NCI-H345 (cell line): ENCODE measurements at places on chromosomes 1 and 21.

DNA sequence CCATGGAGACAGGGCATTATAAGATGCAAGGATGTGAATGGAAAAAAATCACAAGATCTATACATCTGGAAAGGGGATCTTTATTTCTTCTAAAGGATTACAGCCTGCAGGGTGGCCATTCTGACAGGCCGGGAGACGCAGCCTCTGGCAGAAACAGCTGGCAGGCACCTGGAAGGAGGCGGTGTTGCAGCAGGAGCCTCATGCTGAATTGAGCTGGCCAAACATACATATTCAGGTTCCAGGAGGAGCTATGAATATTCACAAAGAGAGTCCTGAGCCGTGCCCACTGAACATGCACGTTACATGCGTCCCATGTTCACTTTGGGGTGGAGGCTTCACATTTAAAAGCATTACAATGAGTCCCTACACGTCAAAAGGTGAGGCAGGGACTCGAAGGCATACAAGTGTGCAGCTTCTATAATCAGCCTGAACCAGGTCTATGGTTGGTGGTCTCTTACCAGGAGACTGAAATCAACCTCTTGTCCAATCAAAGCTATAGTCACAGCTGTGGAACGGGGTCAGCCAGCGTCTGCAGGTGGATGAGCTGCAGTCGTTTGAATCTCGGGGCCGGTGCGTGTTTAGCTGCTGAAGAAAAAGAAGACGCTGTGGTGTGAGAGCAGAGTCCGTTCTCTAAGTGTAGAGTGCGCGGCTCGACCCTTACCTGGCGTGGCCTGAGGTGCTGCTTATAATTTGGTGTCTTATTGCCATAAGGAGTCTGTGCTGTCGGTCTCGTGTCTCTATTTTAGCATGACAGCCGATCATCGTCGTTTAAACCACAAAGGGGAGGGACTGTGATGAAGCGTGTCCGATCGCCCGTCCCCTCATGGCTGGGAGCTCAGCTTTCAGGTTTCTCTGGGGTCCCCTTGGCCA, 183.0 kb downstream of the ETS2 start:
- DNase-seq: peak; percentile 75

DNA sequence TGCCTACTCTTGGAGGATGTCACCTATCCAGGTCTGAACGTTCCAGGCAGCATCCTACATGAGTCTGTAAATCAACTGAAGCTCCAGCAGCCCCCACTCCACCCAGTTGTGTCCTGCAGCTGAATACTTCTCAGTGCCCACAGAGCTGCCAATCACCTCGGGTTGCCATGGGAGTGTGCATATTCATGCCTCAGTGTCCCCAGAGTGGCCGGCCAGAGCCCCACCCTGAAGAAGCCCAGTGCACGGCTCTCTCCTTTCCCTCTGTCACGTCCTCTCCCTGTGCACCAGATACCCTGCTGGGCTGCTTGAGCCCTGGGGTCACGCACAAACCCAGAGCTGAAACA, 16.1 kb upstream of the GSTM4 start:
- DNase-seq: no peak

DNA sequence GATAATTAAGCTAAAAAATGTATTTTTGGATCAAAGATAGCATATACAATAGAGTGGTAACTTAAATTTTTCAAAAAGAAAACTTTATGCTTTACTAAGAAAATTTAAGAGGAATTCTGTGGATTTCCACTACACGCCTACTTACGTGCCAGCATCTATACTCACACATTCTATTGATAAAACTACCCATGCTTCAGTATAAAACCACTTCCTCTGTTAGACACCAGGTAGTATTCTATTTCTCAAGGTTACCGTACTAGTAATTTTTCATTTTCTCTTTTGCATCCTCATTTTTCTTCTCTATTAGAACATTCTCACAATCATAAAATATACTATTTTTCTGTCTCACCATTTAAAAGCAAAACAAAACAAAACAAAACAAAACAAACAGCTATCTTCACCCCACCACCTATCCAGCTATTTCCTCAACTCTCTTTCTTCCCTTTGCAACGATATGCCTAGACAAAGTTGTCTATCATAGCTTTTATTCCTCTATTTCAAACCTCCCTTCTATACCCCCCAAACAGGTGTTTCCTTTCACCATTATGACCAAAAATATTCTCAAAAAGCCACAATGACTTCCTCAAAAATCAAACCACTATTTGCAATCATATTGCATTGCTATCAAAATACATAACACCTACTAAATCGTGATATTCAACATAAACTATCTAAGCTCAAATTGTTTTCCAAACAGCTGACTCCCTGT, 1652.0 kb downstream of the MRPL39 start:
- no peak for DNase-seq

DNA sequence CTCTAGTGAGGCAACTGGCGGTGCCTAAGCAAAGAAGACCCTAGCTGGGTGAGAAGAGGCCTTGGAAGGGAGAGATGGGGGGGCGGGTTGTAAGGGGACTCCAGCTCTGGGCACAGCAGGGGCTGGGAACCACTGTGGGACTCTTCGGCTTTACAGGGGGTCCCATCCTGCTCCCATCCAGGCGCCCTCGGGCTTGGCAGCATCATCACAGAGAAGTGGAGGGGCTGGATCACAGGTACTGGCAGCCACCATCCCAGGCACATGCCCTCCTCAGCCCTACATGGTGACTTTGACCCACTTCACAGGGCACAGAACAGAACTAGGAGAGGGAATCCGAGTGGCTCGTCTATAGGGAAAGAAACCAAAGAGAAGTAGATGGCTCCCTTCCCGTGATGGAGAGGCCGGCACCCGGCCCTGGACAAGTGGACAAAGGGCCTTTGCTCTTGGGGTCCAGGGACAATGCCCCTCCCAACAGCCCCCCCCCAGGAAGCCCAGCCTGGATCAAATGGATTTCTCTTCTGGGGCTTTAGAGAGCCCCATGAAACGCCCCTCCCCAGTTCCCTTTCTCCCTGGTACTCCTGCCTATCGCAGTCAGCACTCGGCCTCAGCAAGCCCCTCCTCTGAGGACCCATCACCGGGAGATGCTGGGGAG, 54.0 kb upstream of the ECE1 start:
- DNase-seq: no peak

GRCh38 chr1:228142155-228142691, 2.1 kb downstream of the GUK1 start:
- DNase-seq: no peak

GRCh38 chr1:81477710-81478109, 323.0 kb upstream of the ADGRL2 start:
- DNase-seq: no peak

DNA sequence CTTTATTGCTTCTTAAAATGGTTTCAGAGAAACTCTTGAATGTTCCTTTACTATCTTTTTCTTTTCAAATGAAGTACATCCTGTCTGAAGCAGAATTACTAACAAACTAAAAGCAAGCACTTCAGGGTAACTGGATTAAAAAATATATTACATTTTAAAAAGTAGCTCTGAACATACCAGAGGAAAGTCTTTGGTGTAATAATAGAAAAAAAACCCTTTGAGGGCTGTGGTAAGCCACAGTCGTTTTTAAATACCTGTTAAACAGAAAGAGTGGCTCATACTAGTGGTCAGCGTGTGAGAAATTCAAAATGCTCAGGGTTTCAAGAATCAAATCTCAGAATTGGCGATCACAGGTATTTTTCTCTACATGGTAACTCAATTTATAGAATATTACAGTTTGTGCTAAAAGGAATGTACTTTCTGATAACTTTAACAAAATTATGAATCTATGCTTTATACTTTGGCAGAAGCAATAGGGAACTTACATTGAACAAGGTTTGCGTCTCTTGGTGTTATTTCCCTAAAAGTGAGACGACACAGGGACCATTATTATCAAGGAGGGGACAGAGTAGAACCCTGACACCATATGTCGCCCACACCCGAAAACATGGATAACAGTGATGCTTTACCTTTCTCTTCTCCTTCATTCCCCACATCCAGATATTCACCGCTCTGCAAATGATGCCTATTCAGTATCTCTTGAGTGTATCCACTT, 97.0 kb upstream of the DPH5 start:
- no peak for DNase-seq

- no peak for DNase-seq
Observed at GRCh38 chr1:178628637-178629251, 96.3 kb upstream of the RALGPS2 start.

GRCh38 chr1:206784471-206784903, 12.2 kb upstream of the IL10 start:
- DNase-seq: no peak

DNA sequence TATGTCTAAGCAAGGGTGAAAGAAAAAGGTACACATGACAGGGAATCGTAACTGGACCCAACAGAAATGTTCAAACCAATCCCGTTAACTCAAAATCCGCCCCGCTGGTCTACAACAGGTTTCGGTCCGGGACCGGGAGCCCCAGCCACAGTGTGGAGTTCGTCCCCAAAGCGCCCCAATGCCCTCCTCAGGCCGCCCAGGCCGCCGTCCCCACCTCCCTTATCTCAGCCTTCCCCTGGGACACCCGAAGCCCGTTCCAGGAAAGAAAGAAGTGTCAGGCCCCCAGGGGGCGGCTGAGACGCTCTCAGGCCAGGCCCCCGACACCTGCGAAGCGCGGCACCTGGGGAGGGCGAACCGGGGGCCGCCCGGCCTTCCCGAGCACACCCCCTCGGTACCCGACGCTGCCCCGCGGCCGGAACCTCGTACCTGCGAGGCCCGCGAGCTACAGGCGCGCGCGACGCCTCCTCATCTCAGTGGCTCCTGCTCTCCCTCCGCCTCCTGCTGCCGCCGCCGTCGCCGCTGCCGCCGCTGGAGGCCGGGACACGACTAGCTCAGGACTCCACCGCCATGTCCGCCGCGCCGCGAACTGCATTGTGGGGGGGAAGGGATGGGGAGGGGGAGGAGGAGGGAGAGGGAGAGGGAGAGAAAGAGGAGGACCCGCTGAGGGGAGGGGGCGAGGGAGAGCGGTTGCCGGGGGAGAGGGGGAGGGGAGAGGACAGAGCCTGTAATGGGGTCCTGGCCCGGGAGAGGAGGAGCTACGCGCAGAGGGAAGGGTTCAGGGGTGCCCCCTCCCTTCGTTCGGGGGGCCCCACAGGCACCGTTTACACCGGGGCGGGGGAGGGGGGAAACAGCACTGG, at the start of gene TUT4:
Gene TUT4 (minus strand): TSS at position 588 of the 857 bp plus-strand sequence. CDS start 26,812 bp downstream, outside the sequence.
- peak; percentile 86 for DNase-seq

GRCh38 chr1:151309811-151310323, 17.3 kb downstream of the PI4KB start:
- no peak for DNase-seq

DNA sequence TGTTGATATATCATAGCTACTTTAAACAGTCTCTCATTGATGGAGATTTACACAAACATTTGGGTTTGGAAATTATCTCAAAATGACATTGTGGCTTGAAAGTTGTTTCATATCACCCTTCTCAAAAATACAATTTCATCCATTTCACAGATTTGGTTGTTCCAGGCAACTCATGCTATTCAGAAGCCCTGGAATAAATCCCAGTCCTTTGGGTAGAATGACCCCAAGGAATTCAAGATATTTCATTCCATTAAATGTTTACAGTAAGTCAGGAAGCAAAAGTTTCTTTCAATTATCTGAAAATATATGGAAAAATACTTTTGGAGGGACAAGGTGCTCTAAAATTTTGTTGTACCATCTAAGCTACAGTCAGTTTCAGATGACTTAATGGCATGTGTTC, 27.1 kb downstream of the MPZL1 start:
- DNase-seq: no peak

DNA sequence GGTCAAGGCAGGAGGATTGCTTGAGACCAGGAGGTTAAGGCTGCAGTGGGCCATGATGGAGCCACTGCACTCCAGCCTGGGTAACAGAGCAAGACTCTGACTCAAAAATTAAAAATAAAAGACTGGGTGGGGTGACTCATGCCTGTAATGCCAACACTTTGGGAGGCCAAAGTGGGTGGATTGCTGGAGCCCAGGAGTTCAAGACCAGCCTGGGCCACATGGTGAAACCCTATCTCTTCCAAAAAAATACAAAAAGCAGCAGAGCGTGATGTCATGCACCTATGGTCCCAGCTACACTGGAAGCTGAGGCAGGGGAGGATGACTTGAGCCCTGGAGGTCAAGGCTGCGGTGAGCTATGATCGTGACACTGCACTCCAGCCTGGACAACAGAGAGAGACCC, 44.4 kb upstream of the COX20 start:
- no peak for DNase-seq

DNA sequence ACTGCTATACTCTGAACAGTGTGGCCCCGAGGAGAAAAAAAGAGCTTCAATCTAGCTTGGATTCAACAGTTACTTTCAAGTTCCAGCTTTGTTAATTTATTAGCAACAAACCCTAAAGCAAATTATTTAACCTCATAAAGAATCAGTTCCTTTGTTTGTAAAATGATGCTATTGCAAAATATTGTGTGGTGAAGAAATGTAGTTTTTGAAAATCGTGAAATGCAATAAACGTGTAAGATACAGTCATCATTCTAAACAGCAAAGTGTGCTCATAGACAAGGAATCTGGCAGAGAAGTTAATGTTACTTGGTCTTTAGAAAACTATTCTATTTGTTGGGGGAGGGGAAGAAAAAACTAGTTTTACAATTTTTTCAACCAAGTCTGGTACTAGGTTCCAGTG, 297.6 kb upstream of the ADGRL4 start:
- no peak for DNase-seq

DNA sequence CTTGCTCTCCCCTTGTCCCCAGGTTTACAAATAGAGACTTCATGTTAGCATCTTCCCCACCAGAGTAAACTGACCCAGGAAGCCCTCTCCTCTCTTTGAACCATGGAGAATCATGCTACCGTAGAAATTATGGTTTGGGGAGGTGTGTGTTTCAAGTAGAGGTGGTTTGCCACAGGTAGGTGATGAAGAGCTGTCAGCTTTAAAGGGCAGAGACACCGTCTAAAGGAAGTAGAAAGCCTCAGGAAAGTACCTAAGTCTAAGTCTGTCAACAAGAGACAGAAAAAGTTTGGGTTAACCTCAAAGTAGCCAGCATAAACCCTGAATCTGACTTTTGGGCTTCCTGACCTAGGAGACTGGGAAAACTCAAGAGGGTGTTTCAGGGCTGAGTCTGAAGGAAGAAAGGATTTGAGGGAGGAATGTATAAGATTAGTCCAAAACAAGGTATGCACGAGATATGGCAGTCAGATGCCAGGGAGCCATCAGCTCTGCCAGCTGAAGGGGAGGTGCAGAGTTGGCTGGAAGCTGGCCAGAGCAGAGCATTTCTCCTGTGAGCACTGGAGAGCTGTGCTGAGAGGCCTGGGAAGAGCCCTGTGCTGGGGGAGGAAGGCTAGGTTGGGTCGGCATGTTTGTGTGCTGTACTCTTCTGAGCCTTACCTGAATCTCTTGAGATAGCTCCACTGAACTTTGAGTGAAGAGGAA, 14.3 kb downstream of the ADAMTSL4 start:
- peak; percentile 32 for DNase-seq
